ENCODE measurements at places on chromosomes 2 and 18. TPM values are rescaled to one million over a fixed set of nuclear protein-coding genes. Genes with fewer than 3 reads are reported as not detected.
A peak's percentile ranks its signal among the peaks of the same experiment; 100 is the strongest.

DNA sequence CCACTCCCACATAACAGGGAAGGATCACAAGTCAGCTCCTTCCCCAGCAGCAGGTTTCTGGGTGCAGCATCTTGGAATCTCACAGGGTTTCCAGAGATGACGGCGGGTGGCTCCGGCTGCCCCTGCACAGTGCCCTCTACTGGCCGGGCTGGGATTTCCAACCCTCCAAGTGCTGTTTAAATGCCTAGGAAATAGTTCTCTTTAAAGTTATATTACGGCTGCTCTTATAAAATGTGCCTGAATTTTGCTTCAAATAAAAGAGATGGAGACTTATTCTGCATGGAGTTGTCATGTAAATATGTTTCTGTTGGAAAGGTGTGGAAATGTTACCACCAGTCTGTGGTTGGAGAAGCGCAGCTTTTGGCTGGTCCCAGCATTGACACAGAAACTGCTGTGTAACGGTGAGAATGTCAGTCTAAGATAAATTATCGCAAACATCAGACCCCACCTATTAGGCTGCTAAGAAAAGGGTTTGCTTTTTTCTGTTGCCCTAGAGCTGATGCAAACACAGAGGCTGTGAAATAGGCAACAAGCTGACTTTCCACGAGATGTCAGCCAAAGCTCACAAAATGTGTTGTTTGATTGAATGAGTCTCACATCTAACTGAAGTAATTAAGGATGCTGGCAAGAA lies 3.3 kb upstream of the HJURP start:
- peaks cover 7% of the 10 kb centered on the region for H3K36me3 ChIP-seq
- no peak overlapping the region for H3K27ac ChIP-seq

DNA sequence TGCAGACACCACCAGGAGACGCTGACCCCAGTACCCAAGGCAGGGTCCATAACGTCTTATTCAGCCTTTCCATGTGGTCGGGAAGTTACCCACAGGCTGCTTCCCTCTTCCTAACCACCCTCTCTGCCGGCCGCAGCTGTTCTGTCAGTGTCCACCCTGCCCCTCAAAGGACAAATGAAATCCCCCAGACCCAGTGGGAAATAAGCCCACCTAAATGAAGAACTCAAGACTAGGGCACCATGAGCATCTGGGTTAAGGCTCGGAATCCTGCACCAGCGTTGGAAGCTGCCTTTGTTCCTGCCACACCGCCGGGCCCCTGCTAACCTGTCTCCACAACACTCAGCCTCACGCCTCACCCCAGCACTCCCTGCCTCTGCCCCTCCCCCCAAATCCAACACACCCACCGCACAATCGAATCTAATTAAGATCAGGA lies 21.7 kb downstream of the BCL11A start:
- peaks cover 95% of the 10 kb centered on the region for H3K4me1 ChIP-seq
- peak overlapping the region; percentile 96 for H3K27ac ChIP-seq
- H3K36me3 ChIP-seq = peaks cover 11% of the 10 kb centered on the region
- peak overlapping the region; percentile 48 for H3K4me3 ChIP-seq
- H3K27me3 ChIP-seq = no peaks in the 10 kb centered on the region

DNA sequence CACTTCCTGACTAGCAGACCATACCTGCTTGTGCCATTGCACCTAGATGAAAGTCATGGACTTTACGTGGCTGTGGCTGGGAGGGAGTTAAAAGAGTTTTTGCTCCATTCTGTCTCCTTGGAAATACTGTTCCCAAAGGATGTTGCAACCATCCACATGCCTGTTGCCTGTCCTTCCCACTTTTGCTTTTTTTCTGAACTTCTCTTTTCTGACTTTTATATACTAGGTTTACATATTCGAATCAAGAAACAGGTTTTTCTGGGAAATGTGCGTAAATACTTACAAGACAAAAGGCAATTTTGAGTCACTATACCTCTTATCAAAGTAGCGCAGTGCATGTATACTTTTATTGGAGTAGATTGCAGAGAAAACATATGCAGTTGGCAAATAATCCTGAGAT lies 244.8 kb downstream of the PRKCE start:
- H3K27ac ChIP-seq = no peak overlapping the region
- peaks cover 15% of the 10 kb centered on the region for H3K4me1 ChIP-seq
- H3K4me3 ChIP-seq = no peak overlapping the region
- DNase-seq = no peak
- no peaks in the 10 kb centered on the region for H3K27me3 ChIP-seq

The CFAP210 gene
- total RNA-seq = 0.58 TPM

The LOXHD1 gene
- 0.14 TPM for total RNA-seq

DNA sequence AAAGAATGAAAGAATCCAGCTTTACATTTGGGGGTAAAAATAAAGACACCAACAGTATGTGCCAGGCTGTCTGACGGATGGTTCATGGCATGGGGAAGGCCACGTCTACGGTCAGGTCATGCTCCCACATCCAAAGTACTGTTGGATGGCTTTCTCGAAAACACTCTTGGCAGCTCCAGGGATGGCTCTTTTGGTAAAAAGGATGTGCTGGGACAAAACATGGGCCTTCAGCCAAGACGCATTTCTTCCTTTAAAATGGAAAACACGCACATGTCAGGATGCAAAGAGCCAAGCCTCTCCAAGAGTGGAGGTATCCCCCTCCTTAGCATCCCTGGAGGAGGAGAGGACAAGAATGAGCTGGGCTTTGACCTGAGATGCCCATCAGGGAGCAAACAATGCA lies 376.5 kb upstream of the KLHL29 start:
- no peak overlapping the region for H3K4me3 ChIP-seq
- no peaks in the 10 kb centered on the region for H3K36me3 ChIP-seq
- peaks cover 13% of the 10 kb centered on the region for H3K4me1 ChIP-seq
- no peak overlapping the region for H3K27ac ChIP-seq

The TMEM182 gene
- total RNA-seq = 7.1 TPM

GRCh38 chr2:229715895-229716507 lies 1.6 kb upstream of the DNER start:
- no peak for DNase-seq
- peaks cover 2% of the 10 kb centered on the region for H3K4me1 ChIP-seq

The SCN1A gene
- 0.66 TPM for total RNA-seq

- no peak overlapping the region for H3K4me3 ChIP-seq
- H3K27me3 ChIP-seq = peaks cover 13% of the 10 kb centered on the region
- peaks cover 7% of the 10 kb centered on the region for H3K4me1 ChIP-seq
- no peak for DNase-seq
- H3K27ac ChIP-seq = no peak overlapping the region
These were observed 8.8 kb downstream of the GPR55 start for GRCh38 chr2:230916218-230916617.

DNA sequence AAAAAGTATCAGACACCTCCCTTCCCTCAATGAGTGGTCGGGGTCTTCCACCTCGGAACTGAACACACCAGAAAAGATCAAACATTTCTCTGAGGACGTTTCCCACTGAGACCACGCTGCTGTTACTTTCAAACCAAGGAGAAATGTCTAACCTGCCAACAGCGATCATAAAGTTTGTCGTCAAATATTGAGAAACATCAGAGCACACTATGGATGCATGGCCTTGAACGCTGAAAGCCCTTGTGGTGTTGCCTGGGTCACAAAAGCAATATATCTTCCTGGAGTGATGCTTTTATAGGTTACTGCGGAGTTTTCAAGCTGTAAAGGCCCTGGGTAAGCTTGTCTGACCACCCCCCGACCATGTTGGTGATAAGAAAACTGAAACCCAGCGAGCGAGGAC lies 70.2 kb upstream of the ID2 start:
- H3K27me3 ChIP-seq = no peaks in the 10 kb centered on the region
- H3K4me3 ChIP-seq = no peak overlapping the region
- DNase-seq = no peak
- no peak overlapping the region for H3K27ac ChIP-seq
- peaks cover 65% of the 10 kb centered on the region for H3K4me1 ChIP-seq

DNA sequence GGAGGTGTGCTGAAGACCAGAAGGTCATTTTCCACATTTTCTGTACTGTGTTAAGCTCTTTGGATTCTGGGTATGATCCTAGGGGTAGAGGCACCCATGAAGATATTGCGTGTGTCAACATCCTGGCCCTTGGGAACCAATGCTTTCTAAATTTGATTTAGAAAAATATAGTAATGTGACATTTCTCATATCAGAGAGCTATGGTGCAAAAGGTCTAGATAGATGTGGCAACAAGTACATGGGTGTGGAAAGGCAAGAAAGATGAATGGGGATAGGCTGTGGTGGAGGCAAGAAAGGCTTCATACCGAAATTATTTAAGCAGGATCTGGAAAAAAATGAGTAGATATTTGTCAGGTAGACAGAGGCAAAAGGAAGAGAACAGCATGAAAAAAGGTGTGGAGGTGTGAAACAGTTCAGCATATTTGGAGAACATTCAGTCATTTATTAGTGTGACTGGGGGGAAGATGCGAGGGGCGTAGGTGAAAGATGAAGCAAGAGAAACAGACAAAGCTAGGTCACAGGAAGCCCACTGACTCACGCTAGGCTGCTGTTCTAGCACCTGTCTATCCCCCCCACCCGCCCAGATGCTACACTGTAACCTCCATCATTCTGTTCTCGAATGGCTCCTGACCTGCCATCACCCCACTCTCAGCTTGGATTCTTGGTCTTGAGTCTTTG lies 11.7 kb downstream of the DOK1 start:
- peaks cover 3% of the 10 kb centered on the region for H3K4me1 ChIP-seq
- H3K27ac ChIP-seq = no peak overlapping the region
- no peak for DNase-seq
- peaks cover 3% of the 10 kb centered on the region for H3K36me3 ChIP-seq
- peaks cover 24% of the 10 kb centered on the region for H3K27me3 ChIP-seq
- H3K4me3 ChIP-seq = no peak overlapping the region

The LMAN1 gene
- total RNA-seq = 110 TPM

- no peak overlapping the region for H3K4me3 ChIP-seq
- no peaks in the 10 kb centered on the region for H3K36me3 ChIP-seq
- no peak for DNase-seq
- H3K27ac ChIP-seq = no peak overlapping the region
- H3K4me1 ChIP-seq = no peaks in the 10 kb centered on the region
These were observed 75.7 kb downstream of the FTCDNL1 start for GRCh38 chr2:199775267-199775666.

The QPCT gene
- 0.16 TPM for total RNA-seq

- no peak for DNase-seq
- no peaks in the 10 kb centered on the region for H3K36me3 ChIP-seq
- H3K27me3 ChIP-seq = peaks cover 11% of the 10 kb centered on the region
- no peak overlapping the region for H3K4me3 ChIP-seq
- H3K4me1 ChIP-seq = no peaks in the 10 kb centered on the region
These were observed 135.2 kb downstream of the HRH4 start for GRCh38 chr18:24595561-24596031.

DNA sequence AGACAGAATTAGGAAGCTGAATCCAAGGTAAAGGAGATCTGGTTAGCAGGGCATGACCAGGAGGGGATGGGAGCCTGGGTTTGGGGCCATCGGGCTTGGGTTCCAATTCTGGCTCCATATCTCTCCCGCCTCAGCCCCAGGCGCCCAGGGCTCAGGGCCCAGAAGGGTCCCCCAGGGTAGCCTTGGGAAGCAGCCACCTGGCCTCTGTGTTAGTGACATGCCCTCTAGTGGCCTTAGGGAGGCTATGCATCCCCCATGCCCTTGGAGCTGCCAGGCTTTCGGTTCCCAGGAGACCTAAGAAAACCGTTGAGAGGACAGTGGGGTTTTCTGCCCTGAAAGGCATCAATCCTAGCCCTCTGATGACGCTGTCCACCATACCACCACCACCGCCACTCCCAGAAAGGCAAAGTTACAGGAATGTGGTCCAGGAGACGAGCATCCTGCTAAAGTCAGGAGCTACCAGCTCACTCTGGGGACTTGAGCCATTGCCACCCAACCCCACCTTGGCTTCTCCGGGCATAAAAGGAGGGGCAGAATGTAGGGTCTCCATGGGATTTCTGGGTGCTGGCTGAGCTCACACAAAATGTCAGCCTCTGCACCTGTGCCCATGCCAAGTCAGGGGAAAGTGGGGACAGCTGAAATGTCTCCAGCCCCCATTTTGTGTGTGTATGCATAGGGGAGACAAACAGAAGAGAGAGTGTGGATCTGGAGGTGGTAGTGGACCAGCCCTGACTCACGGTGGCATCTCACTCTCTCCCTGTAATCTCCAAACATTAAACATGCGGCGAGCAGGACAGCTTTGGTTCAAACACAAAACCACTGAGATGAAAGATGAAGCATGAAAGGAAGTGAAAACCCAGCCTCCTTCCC lies 56.5 kb downstream of the EMX1 start:
- no peaks in the 10 kb centered on the region for H3K36me3 ChIP-seq
- peak; percentile 54 for DNase-seq
- no peaks in the 10 kb centered on the region for H3K4me1 ChIP-seq
- H3K27ac ChIP-seq = no peak overlapping the region

DNA sequence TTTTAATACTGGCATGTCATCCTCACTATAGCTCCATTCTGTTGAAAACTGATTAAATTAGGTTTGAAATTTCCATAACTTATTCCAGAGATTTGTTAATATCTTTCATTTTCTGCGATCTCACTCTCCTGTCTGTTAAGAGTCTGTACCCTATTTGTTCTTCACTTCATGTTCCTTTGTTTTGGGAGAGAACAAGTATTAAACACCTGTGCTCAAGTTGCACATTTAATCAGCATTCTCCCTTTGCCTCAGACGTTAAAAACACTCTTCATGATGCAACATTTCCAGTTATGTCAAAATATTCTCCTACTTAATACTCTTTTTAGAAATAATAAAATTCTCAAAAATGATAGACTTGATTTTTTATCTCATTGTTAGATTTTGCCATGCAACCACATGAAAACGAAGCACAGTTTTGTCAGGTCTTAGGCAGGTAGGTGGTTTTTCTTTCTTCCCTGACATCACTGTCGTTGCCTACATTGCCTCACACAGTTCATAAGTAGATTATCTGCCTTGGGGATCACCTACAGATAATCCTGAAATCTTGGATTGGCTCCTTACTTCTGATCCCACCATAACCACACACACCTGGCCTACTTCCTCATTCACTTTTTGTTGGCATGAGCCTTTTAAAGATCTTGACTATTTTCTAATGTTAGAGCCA lies 109.9 kb downstream of the GAREM1 start:
- no peaks in the 10 kb centered on the region for H3K36me3 ChIP-seq
- no peak overlapping the region for H3K4me3 ChIP-seq
- H3K27ac ChIP-seq = no peak overlapping the region
- H3K27me3 ChIP-seq = no peaks in the 10 kb centered on the region
- H3K4me1 ChIP-seq = peaks cover 17% of the 10 kb centered on the region
- no peak for DNase-seq

- no peaks in the 10 kb centered on the region for H3K27me3 ChIP-seq
- peaks cover 10% of the 10 kb centered on the region for H3K4me1 ChIP-seq
- DNase-seq = no peak
- no peak overlapping the region for H3K4me3 ChIP-seq
These were observed 101.6 kb downstream of the ANTXR1 start for GRCh38 chr2:69114534-69114933.

- DNase-seq = no peak
- peaks cover 2% of the 10 kb centered on the region for H3K36me3 ChIP-seq
- peaks cover 5% of the 10 kb centered on the region for H3K4me1 ChIP-seq
- H3K27ac ChIP-seq = no peak overlapping the region
These were observed 42.4 kb upstream of the C1GALT1C1L start for GRCh38 chr2:43718530-43719124.

- H3K36me3 ChIP-seq = no peaks in the 10 kb centered on the region
- peaks cover 52% of the 10 kb centered on the region for H3K4me1 ChIP-seq
- peaks cover 28% of the 10 kb centered on the region for H3K27me3 ChIP-seq
- no peak for DNase-seq
- H3K27ac ChIP-seq = peak overlapping the region; percentile 83
These were observed 681 bp downstream of the ACADL start for GRCh38 chr2:210224591-210224940.

GRCh38 chr2:223043164-223043941 lies 8.6 kb upstream of the KCNE4 start:
- H3K27ac ChIP-seq = peak overlapping the region; percentile 67
- no peak for DNase-seq
- no peaks in the 10 kb centered on the region for H3K27me3 ChIP-seq
- H3K36me3 ChIP-seq = no peaks in the 10 kb centered on the region
- H3K4me3 ChIP-seq = no peak overlapping the region
- peaks cover 64% of the 10 kb centered on the region for H3K4me1 ChIP-seq

Data from mesothelial cell of epicardium (in vitro differentiated cells).